ENCODE measurements at places on chromosomes 1 and 21.

DNA sequence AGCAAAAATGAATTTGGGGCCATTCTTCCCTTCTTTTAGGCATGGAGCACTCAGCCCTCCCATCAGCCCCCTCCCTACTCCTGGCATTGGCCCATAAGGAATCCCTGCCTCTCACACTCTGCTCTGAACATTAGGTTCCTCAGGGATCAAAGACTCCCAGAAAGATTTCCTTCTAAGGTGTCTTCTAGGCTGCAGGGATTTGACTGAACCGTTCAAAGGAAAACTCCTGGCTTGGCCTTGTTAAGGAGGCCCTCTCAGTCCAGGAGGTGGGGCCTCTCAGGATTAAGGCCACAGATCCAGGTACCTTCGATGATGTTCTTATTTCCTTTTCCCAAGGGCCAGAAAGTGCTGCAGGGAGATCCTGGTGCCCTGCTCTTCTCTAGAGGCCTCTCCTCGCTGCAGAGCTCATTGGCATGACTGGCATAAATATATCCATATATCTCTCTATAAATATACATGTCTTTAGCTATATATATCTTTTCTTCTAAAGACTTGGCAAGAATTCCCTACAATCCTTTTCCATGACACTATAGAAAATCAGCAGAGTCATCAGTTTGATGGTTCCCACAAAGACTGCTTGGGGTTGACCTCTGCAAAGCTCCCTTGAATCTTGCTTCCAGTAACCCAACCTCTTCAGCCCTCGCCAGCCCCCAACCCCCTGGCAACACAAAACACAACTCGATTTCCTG is 59.1 kb downstream of the PLXNA2 start:
- no peak for DNase-seq

DNA sequence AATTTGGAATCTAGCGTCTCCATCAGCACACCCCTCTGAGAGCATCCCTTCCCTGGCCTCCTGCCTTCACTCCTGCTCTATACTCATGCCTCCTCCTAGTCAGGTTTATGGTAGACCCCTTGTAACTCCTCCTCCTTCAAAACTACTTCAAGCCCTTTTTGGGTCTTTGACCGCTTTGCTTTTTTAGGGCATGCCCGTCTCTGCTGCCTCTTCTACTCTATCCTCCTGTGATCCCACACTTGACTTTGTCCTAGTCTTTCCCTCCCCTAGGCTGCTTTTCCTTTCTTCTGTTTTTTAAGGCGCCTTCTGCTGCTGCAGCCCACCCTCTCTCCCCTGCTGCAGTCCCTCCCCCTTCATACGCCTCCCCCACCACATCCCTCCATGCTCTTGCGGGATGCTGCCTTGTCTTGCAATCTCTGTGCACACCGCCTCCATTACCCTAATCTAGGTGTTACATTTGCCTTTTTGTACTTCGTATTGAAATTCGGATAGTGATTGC is 1.5 kb downstream of the SNX27 start:
- DNase-seq, result no peak

GRCh38 chr21:40179166-40179565 is 311.9 kb downstream of the PCP4 start:
- DNase-seq, result peak; percentile 46

GRCh38 chr1:227323171-227323966 is 5.1 kb upstream of the CDC42BPA start:
- DNase-seq, result no peak

GRCh38 chr1:156346636-156347035 is 8.3 kb downstream of the TSACC start:
- no peak for DNase-seq

DNA sequence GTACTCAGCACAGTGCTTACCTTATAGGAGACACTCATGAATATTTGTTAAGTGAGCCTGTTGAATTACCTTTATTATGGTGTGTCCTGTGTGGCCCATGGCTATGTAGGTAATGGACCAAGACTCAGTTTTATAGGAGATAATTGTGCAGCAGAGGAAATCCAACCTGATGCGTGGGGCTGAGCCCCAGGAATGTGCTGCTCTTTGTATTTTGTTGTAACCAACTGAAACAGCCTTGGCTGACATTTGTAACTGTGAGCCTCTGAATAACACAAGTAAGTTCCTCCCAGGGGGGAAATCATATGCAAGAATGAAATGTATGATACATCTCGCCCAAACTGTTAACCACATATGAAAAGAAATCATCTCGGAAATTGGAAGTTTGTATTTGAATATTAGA is 364.2 kb upstream of the ZP4 start:
- no peak for DNase-seq

DNA sequence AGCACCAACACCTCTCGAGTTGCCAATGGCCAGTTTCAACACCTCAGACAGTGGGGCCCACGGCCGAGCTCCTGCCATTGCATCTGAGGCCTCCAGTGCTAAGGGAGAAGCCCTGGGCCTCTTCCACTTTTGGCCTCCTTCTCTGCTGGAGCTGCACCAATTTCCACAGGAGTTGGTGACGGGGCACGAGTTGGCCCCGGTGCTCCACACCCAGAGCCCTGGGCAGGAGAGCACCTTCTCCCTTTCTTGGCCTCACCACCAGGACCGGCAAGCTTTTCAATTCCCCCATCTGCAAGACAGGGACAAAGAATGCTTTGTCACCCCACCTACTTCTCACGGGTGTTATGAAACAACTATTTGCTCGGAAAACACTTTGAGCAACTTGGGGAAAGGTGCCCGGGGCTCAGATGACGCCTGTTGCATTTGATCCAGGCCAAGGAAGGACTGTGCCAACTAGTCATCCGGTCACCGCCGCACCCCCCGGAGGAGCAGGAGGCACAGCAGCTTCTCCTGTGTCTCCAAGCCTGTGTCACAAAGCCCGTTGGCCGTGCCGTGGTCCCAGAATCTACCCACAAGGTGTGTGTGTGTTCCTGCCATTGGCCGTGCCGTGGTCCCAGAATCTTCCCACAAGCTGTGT is 55.2 kb downstream of the TOMM20 start:
- DNase-seq, result no peak

DNA sequence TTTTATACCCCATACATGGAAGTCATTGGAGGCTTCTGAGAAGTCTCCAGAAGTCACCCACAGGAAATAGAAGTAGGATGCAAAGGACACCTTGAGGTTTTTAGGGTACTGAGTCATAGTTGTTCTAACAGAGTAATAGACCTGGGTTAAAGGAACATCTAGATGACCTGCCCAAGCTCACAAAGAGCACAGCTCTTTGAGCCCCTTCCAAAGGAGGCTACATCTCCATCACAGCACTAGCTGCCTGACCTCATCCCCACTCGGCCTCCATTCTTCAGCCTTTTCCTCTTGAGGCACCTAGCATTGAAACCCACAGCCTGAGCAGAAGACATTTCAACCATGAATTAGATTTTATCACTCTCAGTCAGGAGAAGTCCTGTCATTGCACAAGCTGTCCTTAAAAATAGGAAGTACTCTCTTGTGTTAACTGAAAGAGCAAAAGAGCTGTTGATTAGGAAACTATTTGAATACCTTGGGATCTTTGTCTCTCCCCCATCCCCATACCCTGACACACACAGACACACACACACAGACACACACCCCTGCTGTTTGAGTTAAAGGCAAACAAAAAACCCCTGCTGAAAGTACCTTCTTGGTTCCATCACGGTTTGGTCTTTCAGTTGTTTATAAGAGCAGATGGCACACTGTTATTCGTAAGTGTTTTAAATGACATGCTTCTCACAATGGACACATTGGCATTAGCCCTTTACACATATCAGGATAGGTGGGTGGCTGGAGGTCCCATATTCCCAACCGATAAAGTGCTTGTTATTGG is 22.2 kb downstream of the MKNK1 start:
- no peak for DNase-seq

DNA sequence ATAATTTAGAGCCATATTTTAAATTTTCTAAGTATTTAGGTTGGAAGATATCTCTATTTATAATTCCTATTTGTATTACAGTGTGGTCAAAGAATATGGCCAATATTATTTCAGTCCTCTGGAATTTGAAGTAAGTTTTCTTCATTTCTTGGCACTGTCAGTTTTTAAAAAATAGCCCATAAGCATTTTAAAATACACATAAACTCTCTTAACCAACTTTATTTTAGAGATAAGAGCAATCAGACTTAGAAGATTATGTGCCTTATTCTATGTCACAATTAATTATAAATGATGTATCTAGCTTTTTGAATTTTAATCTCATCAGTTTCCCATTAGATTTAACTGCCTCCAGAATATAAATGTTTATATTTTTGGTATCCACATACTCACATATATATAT is 130.8 kb downstream of the USP25 start:
- no peak for DNase-seq

DNA sequence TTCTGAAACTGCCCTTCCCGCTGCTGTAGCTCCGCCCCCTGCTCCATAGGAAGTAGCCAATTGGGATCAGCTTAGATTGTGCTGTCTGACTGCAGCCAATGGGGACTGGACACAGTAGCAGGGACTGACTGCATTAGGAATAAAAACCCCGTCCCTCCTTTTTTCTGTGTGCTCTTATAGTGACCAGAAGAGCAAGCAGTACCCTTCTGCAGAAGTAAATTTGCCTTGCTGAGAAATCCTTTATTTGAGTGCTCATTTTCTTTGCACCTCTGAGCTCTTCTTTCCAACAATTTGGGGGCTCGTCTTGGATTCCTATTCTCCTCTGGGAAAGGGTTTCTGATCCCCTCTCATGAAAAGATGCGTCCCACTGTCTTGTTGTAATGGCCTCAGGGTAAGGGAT is 16.2 kb downstream of the OR2L13 start:
- no peak for DNase-seq

DNA sequence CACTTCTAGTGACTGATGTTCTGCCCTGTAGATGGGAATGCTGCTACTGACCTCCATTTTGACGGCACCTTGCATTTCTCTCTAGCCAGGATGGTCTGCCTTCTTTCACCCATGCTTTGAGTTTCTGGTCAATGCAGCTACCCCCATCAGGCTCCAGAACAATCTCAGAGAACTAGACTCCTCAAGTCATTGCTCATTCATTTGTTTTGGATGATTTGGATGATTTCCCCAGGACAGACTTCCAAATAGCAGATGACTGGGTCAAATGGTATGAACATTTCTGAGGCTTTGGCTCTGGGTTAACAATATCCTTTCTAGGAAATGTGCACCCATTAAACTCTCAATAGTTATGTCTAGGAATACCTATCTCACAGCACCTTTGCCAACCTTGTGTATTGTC is 63.9 kb downstream of the CSMD2 start:
- no peak for DNase-seq

- DNase-seq, result no peak
These were observed 296.4 kb downstream of the PTPRU start for GRCh38 chr1:29532751-29533150.

GRCh38 chr1:205421798-205422197 is at the start of gene LEMD1:
Gene LEMD1 (minus strand): TSS chr1:205422056. CDS start chr1:205420536, 1,520 bp downstream.
- no peak for DNase-seq

DNA sequence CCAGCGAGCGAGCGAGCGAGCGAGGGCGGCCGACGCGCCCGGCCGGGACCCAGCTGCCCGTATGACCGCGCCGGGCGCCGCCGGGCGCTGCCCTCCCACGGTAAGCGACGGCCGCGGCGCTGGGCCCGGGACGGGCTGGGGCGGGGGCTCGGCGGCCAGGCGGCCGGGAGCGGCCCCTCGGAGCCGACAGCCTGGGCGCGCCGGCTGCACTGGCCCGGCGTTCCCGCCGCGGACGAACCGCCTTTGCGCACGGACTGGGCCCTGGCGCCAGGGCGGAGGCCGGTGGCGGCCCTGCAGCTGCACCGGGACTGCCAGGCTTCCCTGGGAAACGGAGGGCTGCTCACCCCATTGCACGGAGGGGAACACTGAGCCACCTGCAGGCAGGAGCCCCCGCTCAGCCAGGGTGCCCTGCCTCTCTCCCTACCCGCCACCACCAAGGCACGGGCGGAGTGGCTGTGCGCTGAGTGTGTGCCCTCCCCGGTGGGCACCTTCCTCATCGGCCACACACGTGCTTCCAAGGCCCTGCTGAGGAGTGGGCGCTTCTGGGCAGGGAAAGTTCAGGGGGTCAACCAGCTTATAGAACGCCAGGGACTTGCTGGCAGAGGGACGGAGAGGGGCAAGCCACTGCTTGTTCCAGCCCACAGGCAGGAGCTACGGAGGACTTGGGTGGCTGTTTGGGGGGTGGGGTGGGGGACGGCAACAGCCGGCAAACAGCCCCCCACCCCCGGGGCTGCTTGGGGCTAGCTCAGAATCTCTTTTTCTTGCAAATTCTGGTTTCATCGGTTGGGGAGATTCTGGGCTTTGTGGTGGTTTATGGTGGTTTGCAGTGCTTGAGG is 532 bp downstream of the CSF1 start:
- DNase-seq, result no peak

DNA sequence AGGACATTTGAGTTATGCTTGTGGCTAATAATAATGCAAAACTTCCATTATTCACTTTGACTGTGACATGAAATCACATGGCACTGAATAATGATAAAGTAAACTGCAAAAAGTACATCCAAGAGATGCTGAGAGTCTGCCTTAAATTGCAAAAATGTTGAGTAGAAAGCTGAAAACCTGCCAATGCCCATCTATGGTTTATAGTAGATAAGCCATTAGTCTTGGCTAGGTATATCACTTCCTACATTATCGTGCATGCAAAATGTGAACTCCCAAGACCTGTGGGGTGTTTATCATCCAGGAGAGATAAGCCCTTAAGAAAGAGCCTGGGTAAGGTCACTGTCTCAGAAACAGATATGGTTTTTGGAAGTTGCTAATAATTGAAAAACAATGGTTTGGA is 208.7 kb upstream of the DPYD start:
- DNase-seq, result no peak

- peak; percentile 70 for DNase-seq
These were observed 57.6 kb downstream of the LDLRAD2 start for GRCh38 chr1:21869620-21870121.

DNA sequence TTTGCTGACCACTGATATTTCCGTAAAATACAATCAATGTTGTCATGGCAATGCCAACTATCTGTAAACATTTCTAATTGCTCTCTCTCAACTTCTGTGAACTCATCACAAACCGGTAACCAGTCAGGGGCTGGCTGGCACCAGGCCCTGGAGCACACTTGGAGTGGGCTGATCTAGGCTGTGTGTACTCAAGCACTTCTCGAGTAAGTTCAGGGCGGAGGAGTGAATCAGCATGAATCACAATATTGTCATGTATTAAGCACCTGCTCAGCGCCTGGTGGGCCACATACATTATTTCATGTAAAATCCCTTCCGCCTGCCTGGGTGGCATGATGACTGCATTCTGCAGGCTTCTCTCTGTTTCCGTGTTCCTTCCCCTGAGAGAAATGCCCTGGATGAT is 212.4 kb downstream of the FOXD2 start:
- DNase-seq, result peak; percentile 32

GRCh38 chr1:161019751-161020495 is 1.0 kb downstream of the F11R start:
- DNase-seq, result no peak

DNA sequence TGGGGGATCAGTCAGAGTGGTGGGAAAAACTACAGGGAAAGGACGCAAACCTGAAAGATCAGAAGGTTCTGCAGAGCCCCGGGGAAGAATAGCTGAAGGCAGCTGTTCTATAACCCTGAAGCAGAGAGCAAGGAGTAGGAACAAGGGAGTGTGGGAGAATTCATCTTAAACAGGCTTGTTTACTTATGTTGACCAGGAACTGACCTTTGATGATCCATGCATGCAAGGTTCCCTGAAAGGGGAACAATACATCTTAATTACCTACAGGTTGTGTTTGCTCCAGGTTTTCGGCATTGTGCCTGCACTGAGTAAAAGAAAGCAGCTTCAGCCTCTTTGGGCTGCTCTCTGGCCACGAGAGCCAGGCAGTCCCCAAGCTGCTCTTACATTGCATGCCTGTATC is 18.7 kb upstream of the FAM43B start:
- DNase-seq, result no peak
